ENCODE measurements at places on chromosomes 2 and 18.

DNA sequence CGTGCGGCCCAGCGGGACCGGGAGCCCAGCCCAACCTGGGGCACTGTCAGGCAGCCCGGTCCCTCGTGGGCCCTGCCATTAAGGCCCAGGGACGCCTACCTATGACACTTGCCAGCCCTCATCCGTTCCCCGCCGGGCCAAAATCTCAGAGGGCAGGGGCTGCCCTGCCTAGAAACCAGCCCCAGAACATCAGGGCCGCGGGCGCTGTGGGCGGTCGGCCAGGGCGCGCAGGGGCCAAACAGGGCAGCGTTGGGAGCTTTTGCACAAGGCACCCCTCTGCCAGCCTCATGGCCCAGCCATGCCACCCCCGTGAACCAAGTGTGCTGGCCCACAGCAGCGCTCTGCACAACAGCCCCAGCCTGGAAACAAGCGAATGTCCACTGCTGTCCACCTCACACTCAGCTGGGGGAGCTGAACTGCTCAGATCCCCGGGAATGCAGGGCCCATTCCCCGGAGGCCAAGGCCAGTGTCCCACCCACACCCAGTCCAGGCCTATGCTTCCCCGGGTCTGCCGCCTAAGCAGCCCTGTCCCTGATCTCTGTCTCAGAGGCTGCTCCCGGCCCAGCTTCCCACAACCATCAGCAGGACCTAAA, 3.5 kb upstream of the NEURL3 start:
- DNase-seq, result no peak

DNA sequence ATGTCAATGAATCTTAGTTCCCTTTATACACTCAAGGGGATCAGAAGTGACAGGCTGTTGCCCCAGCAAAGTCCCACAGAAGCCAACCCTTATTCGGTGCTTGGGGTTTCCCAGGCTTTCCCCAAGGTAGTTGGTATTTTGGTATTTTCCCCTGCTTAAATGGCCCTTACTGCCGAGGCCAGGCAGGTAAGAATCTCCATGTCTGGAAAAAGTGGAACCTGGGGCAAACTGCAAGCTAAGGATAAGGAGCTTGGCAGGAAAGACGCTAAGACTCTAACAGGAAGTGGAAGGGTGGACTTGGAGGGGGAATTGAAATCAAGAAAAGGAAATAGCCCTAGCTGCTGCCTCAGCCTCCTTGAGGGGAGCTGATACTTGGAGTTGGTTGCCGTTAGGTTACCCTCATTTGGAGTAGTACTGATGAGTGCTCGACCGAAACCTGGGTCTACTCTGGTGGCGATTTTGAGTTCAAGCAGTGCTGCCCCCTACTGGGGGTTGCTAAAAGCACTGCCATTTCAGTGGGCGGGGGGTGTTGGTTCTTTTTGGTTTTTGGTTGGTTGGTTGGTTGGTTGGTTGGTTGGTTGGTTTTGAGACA, 3.3 kb upstream of the GPBAR1 start:
- DNase-seq, result peak; percentile 78

- DNase-seq, result no peak
These were observed 29.7 kb downstream of the DNMT3A start for GRCh38 chr2:25311865-25312575.

GRCh38 chr2:141869572-141869971, 261.2 kb downstream of the LRP1B start:
- DNase-seq, result no peak

GRCh38 chr18:25210622-25211021, 141.3 kb downstream of the ZNF521 start:
- DNase-seq, result no peak

All from activated naive CD8-positive, alpha-beta T cell treated with anti-CD3 and anti-CD28 coated beads, Interleukin-2, amount 50 U/mL, for 24 hours (primary cell).